ENCODE measurements at places on chromosomes 7 and 10. TPM values are rescaled to one million over a fixed set of nuclear protein-coding genes. Genes with fewer than 3 reads are reported as not detected.

ATP6V0A4 gene
- 2.4 TPM for total RNA-seq

GRCh38 chr10:125284875-125285597 lies 124.7 kb upstream of the CTBP2 start:
- no peaks in the 10 kb centered on the region for H3K27me3 ChIP-seq
- H3K27ac ChIP-seq, result no peak overlapping the region
- DNase-seq, result no peak
- no peaks in the 10 kb centered on the region for H3K4me1 ChIP-seq
- no peak overlapping the region for H3K4me3 ChIP-seq
- no peaks in the 10 kb centered on the region for H3K36me3 ChIP-seq

DNA sequence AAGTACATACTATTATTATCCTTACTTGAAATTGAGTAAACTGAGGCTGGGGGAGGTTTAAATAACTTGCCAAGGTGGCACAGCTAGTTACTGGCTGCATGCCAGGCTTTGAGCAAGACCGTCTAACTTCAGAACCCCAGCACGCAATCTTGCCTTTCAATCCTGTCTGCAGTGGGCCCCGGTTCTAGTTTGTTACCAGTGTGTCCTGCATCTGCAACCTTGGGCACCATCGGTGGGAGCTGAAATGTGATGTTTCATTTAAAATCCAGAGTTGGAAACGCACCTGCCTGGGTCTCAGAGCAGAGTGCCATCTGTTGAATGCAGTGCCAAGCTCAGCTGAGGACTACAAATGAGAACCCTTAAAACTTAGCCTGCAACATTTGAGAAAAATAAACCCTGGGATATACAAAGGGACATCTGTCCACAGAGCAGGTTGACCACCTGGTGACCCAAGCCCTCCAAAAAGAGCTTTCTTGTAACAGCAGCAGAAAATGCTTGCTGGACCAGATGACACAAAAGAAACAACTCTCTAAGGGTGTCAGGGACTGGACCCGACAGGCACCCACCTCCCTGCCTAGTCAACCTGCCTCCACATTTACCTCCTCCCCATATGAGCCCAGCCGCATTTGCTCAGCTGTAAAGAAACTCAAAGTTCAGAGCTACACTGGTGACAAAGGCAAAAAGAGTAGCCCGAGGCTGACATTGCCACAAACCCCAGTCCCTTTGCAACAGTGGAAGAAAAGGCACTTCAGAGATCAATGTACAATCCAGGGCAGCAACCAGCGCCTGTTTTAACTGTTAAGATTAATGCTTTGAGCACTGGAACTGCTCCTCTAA lies 1.7 kb downstream of the SH3PXD2A start:
- no peaks in the 10 kb centered on the region for H3K27me3 ChIP-seq
- no peaks in the 10 kb centered on the region for H3K36me3 ChIP-seq
- H3K4me3 ChIP-seq, result peak overlapping the region; percentile 76
- peaks cover 25% of the 10 kb centered on the region for H3K4me1 ChIP-seq
- no peak for DNase-seq

DNA sequence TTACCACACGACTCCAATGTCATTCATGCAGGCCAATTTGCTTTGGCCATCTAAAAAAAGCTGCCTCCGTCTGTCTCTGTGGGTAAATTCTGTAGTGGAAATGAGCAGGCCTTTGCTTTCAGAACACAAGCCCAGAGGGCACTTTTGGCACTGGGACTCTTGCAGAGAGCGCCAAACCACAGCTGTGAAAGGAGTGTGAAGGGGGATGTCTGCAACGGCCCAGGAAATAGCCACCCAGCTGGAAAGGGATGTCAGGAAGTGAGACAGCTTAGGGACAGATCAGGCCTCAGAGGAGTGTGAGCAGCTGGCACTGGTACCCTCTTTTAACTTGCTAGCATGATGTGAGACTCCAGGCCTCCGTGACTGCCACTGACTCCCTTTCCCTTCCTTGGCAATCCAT lies 152.4 kb downstream of the DKK1 start:
- H3K36me3 ChIP-seq, result no peaks in the 10 kb centered on the region
- H3K27me3 ChIP-seq, result no peaks in the 10 kb centered on the region
- DNase-seq, result peak; percentile 75
- no peak overlapping the region for H3K4me3 ChIP-seq
- peak overlapping the region; percentile 52 for H3K27ac ChIP-seq

Measured in SJCRH30 (cell line).